ENCODE measurements at places on chromosomes 1 and 21.

- peak; percentile 57 for DNase-seq
Measured at GRCh38 chr21:39373634-39374033, 24.7 kb upstream of the HMGN1 start.

GRCh38 chr1:243968413-243968812, 82.7 kb upstream of the ZBTB18 start:
- peak; percentile 7 for DNase-seq

GRCh38 chr1:174005032-174005431, 17.1 kb downstream of the RC3H1 start:
- DNase-seq: peak; percentile 63

DNA sequence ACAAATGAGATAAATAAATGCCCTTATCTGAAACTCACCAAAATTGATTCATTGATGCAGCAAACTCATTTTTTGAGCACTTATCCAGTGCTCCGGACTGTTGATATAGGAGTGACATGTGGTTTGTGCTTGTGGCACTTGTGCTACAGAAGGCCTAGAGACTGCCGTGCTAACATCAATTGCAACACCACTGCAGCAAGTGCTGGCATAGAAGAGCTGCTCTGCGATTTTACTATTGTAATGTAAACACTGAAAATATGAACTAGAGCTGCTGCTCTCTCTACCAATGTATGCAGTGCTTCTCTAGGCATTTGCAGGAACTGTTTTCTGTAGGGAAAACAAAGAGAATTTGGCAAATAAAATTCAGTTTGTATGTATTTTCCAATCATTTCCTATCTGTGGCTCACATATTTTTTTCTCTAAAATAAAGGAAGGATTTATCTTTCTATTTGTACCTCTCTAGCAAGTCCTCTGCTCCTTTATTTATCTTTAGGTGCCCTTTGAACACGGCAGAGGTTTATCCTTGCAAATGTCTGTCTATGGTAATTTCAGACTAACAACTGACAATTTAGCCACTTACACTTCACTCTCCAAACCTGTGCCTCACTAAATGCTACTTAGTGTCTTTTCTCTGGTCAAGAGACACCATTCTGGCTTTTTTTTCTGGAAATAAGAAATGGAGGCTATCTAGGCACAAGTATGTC, 409.5 kb upstream of the ADGRL2 start:
- peak; percentile 72 for DNase-seq

DNA sequence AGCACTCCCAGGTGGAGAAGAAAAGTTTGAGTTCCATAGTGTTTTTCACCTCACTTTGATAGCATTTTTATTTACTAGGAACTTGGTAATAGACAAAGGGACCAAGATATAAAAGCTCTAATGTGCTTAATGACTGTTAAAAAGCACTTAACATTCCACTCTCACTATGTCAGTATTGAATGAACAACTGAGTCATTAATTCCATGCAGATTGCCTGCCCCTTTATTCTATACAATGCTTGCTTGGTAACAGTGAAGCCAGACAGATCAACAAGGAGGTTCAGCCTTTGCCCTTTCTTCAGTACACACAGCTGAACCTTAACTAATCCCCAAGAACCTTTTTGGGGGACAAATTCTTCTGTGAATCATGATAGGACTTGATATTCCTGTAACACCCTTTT, 425.5 kb downstream of the NUF2 start:
- no peak for DNase-seq

DNA sequence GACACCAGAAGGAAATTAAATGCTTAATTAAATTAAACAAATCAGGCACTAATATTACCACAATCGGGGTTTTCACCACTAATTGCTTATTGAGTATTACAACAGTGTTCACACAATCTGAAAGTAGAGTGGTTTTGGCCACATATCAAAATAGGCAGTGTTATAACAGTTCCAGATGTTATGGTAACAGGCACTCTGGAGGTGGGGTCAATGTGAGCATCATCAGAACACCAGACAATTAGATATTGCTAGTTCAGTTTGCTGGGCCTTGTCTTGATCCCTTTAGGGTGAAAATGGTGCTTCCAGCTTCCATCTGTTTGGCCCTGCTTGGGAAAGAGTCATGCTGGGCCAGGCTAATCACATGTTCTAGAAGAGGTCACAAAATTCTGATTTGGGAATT, 14.5 kb upstream of the DDAH1 start:
- no peak for DNase-seq

DNA sequence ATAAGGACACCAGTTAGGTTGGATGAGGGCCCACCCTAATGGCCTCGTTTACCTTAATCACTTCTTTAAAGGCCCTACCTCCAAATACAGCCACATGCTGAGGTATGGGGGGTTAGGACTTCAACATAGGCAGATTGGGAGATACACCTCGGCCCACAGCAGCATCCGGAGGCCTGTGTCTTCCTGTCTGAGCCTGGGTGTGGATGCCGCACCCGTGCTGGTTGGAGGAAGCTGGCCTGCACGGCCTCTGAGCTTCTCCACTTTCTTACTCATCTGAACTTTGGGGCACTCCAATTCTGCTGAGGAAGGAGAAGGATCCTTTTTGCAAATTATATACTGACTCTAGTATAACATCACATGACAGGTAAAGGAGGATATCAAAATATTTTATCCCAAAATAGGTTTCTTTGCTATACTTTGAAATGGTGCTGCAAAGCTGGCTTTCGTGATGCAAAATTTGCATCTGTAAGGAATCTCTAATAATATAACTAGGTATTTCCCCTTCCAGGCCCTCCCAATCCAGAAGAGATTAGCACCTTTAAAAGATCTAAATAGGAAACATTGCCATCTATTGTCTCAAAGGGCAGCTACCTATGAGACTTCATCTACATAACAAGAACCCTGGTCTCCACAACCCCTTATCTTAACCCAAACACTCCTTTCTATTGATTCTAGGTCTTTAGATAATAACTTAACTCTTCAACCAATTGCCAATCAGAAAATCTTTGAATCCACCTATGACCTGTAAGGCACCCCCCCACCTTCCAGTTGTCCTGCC, 247.6 kb downstream of the KCNJ6 start:
- no peak for DNase-seq

GRCh38 chr1:27506703-27507102, 16.7 kb upstream of the WASF2 start:
- no peak for DNase-seq

DNA sequence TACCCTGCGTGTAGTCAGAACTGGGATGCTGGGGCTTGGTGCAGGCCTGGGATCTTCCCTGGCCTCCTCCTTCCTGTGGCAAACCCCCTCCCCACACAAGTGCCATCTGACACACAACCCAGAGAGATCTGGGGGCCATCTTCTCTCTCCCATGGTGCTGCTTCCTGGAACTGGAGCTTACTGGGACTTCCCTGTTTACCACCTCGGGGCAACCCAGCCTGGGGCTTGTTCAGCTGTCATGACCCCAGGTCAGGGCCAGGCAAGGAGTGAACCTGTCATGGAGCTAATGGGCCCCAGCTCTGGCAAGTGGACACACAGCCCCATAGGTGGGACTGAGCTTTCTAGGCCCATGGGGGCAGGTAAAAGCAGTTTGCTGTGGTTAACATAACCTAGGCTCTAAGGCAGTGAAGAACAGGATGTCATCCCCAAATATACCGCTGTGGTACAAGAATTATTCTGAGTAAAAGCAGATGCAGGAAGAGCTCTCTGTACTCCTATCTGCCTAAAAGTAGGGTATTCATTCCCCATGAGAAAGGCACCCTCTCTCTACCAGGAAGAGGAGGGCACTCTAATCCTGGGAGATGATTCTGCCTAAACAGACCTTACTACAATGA, 2.4 kb downstream of the TRIM11 start:
- DNase-seq: no peak

DNA sequence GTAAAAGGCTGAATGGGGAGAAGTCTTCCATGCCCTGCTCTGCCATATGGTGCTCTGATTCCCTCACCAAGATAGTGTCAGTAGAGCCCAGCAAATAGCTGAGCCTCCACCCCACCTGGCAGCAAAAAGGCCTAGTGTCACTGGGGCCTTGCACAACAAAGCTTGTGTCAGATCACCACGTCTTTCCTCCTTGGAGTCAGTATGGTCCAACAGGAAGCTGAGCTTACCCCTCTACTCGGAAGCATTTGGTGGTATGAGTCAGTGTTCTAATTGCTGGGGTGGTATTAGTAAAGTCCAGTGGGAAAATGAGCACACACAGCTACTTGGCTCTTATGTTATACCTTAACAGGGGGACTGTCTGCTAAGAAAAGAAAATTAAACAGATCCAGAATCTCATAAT, 18.7 kb upstream of the RRP15 start:
- no peak for DNase-seq

GRCh38 chr1:98176936-98177335, 256.1 kb upstream of the DPYD start:
- no peak for DNase-seq

GRCh38 chr1:70314706-70315304, 39.7 kb downstream of the ANKRD13C start:
- no peak for DNase-seq

GRCh38 chr21:40658311-40658710, 188.6 kb downstream of the DSCAM start:
- DNase-seq: no peak

DNA sequence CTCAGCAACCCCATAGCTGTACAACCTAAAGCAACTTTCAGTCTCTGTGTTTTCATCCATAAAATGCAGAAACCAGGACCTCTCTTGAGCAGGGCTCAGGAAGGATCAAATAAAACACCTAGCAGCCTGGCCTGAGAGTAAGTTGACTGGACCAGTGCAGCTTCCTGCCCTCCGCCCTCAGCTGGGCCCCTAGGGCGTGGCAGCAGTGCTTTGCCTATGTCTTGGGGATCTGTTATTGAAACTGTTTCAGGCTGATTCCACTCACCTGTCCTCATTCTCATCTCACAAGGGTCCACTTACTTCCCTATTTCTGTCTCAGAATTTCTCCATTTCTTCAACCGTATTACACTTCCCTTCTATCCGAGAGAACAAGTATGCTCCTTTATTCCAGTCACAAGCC, 17.3 kb downstream of the LRRC42 start:
- no peak for DNase-seq

DNA sequence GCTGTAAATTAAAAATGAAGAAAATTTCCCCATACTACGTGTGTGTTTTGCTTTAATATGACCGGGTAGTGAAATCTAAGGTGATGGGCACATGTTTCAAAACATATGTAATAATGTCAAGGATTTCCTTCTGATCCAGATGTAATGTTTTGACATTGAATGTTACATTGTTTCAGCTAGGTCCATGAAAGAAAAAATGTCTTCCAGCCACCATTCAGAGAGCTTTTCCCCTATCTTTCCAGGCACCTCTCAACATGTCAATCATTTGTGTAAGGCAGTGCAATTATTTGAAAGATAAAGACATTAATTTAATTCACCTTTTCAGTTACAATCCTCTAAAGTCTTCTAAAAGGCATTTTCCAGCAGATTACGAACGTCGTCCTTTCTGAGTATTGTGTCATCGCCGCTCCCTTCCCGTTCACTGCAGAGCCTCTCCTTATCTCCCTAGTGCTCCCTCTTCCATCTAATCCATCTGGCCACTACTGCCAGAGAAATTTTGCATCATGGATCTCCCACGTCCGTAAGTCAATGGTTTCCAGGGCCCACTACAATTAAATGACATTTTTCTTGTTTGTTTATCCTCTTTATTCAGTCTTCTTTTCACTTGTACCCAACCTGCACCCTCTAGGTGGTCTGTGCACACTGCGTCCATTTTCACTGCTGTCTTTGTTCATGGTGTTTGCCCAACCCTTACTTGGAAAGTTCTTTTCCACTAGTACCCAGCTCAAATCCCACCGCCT, 1.3 kb upstream of the VAMP3 start:
- no peak for DNase-seq

- DNase-seq: peak; percentile 72
Measured at GRCh38 chr1:17438318-17439249, 893 bp downstream of the RCC2 start.

GRCh38 chr21:42309753-42310213, 5.4 kb downstream of the TFF3 start:
- peak; percentile 48 for DNase-seq

- DNase-seq: no peak
Measured at GRCh38 chr1:75034376-75034775, 99.8 kb upstream of the LHX8 start.

GRCh38 chr21:42651515-42652401, 1.7 kb upstream of the PDE9A start:
- DNase-seq: no peak

DNA sequence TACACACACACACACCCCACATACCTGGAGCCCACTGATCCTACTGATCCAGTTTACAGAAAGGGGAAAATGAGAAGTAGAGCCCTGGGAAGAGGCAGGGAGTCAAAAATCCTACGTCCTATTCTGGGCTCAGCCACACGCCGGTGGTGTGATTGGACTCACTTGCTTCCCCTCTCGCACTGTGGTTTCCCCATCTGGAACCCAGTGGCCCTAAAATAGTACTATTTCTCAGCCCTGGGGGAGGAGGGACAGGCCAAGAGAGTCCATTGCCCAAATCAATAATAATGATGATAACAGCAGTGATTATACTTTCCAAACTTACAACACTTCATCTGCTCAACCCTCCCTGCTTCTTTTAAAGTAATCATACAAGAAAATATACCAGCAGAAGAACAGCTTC, 2.9 kb upstream of the PIGR start:
- DNase-seq: no peak

DNA sequence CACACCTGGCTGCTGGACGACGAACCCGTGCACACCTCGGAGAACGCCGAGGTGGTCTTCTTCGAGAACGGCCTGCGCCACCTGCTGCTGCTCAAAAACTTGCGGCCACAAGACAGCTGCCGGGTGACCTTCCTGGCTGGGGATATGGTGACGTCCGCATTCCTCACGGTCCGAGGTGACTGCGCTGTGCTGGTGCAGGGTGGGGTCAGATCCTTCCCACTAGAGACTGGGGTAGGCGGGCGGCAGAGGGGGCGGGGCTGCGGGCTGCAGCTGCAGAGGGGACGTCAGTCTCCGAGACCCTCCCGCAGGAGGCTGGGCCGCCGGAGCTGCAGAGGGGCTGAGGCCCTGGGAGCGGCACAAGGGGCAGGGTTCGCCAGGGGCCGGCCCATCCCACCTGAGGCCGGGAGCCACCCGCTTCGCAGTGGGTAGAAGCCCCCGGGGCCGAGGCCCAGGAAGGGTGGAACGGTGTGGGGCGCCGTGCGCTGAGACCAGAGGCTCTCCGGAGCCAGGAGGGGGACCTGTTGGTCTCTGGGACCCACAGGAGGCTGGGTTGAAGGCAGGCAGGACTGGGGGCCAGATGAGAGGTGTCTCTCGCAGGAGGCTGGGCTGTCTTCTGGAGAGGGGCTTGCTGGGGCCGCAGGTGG, 90.6 kb downstream of the TRIM11 start:
- no peak for DNase-seq

GRCh38 chr1:94709891-94710581, 110.1 kb upstream of the SLC44A3 start:
- DNase-seq: peak; percentile 40

DNA sequence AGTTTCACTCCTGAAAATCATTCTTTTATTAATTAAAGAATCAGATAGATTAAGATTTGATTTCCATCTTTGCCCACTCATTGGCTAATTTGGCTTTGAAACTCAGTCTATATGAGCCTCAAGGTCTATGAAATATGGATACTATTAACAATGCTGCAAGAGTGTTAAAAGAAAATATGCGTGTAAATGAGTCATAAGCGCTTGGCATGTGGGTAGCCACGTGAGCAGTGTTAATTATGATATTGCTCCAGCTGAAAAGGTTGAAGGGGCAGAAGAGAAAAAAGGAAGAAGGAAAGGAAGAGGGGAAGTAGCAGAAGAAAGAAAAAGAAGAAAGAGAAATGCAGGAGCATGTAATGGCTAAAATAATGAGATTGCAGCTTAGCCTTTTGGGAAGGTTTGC, 151.4 kb downstream of the CHRM3 start:
- no peak for DNase-seq

Data from adipocyte (in vitro differentiated cells).